Myocyte (in vitro differentiated cells): ENCODE measurements at places on chromosomes 2 and 18. TPM values are rescaled to one million over a fixed set of nuclear protein-coding genes. Genes with fewer than 3 reads are reported as not detected.

DNA sequence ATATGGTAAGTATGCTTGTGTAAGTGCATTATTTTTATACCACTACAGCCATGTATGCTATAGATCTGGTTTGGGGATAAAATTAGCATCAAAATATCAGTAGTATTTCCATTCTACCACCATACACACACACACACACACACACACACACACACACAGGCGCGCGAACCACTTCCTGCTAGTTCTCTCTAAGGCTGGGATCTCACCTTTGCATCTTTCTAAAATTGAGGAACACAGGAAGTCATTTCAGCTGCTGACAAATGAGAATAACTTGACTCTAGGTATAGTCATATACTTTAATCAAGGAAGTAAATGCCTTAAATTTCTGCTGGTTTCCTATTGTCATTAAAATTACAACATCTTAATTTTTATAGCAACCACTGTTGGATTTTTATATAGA, 72.5 kb downstream of the RBM43 start:
- DNase-seq = no peak

DNA sequence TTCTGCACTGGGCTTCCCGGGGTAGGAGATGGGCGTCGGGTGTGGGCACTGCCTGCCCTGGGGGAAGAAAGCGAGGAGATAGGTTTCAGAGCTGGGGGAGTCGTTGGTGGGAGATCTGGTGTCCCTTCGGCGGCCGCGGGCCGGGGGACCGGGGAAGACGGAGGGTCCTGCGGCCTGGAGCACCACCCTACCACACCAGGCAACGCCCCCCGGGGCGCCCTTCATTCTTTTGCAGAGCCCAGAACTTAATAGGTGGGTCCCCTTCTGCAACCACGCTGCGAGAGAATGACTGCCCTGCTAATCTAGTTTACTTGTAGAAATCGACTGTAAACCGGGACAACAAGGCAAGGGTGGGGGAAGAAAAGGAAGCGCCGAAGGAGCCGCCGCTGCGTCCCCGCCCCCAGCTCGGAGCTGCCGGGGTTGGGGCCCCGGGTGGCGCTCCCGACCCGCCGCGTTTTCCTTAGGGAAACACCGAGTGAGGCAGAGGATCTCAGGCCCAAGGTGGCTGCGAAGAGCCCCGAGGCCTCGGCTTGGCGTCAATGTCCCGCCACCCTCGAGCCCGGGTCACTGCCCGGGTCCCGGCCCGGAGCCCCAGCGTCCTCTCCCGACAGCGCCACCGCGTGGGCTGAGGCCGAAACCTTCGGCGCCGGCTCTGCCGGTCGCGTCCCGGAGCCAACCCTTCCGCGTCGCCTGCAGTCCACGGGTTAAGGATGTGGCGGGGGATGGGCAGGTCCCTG, 5.4 kb upstream of the SATB2 start:
- DNase-seq = peak; percentile 86

Gene LHCGR
- not detected in 2 replicates for total RNA-seq

Gene MBOAT2
- 17.4 and 30.5 TPM in 2 replicates for total RNA-seq

Gene TGFA
- 0.19 and 0.21 TPM in 2 replicates for total RNA-seq

DNA sequence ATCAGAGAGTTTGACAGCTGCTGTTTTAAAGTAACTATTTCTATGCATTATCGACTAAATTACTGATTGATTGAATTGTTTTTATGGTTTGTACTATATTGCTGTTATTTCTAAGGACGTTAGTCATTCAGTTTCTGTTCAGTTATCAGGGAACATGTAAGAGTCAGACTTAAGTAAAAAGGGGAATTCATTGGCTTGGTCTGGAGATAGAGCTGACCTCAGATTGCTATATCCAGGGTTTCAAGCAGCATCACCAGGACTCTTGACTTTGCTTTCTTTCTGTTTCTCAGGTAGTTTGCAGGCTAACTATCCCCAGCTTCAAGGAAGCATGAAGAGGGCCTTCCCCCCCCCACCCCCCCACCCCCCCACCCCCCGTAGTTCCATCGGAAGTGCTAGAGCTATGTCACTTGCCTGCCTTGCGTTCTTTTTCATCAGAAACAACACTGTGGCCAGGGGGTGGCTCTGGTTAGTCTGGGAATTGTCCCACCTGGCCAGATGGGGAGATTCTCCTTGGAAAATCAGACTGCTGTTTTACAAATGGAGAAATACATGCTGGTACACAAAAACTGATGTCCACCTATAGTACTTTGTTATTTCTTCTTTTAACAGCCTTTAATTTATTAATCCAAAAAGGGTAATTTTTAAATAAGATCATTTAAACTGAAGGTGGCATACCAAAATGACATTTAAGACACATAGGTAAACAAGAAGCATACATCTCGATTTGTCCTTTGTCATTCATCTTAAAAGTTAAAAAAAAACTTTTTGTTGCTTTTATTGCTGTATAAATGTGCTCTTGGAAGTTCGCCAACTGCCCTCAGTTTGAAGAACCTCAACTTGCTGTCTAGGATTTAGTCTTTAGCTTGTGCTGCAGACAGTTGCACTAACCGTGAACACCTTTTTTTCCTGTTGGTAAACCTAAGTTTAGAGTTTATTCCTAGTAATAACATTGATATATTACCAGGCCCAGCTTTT, 9.4 kb downstream of the SMAD4 start:
- no peak for DNase-seq

GRCh38 chr2:181138816-181139215, 158.4 kb downstream of the UBE2E3 start:
- DNase-seq = no peak

DNA sequence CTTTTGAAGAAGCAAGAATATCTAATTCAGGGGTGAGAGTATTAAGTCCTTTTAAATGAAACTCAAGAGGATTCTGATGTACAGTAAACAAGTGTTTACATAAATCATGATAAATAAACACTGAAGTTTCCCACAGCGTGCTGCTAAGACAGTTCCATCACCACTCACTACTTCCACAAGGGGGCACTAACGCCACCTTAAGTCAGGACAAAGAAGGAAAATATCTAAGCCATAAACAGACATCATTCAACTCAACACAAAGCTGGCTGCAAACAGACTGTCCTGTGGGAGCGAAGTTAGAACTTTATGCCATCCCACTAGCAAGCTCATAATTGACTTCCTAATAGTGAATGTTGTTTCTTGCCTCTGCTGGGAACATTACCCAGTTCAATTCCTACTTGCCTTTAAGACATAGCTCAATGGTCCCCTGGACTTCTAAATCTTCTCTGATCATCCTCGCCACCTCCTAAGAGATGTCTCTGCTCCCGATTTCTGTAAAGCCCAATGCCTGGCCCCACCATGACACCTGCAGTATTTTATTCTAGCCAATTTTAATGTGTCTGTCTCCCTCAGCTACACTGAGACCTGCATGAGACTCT, 36.5 kb downstream of the MRPL44 start:
- DNase-seq = peak; percentile 86
